Subcutaneous preadipocyte (primary cell): ENCODE measurements at places on chromosomes 3 and 15. TPM values are rescaled to one million over a fixed set of nuclear protein-coding genes. Genes with fewer than 3 reads are reported as not detected.

The ZNF80 gene
- not detected in 2 replicates for total RNA-seq

The EFCC1 gene
- not detected in 2 replicates for total RNA-seq

The ISL2 gene
- 0.20 TPM in 1 of 2 replicates, not detected in the other for total RNA-seq

The ZCWPW2 gene
- total RNA-seq: 0.39 TPM in 1 of 2 replicates, not detected in the other

The SLC6A1 gene
- not detected in 2 replicates for total RNA-seq

The CTDSPL gene
- 29.8 and 30.9 TPM in 2 replicates for total RNA-seq

The TMEM212 gene
- total RNA-seq: not detected in 2 replicates

The CASR gene
- under 0.01 TPM in 1 of 2 replicates, not detected in the other for total RNA-seq

The KBTBD8 gene
- total RNA-seq: 0.73 and 3.1 TPM in 2 replicates

The NT5DC2 gene
- total RNA-seq: 44.5 and 52.8 TPM in 2 replicates

The WDR93 gene
- total RNA-seq: under 0.01 TPM in 1 of 2 replicates, not detected in the other
